ENCODE measurements at places on chromosomes 2 and 18.
A peak's percentile ranks its signal among the peaks of the same experiment; 100 is the strongest.

DNA sequence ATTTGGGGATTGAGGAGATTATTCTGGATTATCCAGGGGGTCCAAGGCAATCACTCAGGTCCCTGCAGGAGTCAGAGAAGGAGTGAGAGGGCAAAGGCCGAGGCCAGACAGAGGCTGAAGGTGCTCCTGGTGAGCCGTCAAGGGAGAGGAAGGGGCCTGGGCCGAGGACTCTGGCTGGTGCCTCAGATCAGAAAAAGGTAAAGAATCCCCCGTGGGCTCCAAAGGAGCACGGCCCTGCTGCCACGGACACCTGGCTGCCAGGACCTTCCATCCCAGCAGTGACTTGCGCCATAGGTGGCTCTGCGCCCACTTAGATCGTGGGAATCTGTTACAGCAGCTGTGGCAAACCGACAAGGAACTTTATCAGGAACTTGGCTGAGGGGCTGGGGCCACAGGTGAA is 374.8 kb upstream of the MYT1L start:
- DNase-seq = no peak

GRCh38 chr2:239265681-239266433 is 135.0 kb downstream of the HDAC4 start:
- no peak for DNase-seq

GRCh38 chr2:145740302-145740701 is 1220.4 kb upstream of the ZEB2 start:
- DNase-seq = no peak

GRCh38 chr18:57925706-57926105 is 118.3 kb upstream of the NEDD4L start:
- no peak for DNase-seq

DNA sequence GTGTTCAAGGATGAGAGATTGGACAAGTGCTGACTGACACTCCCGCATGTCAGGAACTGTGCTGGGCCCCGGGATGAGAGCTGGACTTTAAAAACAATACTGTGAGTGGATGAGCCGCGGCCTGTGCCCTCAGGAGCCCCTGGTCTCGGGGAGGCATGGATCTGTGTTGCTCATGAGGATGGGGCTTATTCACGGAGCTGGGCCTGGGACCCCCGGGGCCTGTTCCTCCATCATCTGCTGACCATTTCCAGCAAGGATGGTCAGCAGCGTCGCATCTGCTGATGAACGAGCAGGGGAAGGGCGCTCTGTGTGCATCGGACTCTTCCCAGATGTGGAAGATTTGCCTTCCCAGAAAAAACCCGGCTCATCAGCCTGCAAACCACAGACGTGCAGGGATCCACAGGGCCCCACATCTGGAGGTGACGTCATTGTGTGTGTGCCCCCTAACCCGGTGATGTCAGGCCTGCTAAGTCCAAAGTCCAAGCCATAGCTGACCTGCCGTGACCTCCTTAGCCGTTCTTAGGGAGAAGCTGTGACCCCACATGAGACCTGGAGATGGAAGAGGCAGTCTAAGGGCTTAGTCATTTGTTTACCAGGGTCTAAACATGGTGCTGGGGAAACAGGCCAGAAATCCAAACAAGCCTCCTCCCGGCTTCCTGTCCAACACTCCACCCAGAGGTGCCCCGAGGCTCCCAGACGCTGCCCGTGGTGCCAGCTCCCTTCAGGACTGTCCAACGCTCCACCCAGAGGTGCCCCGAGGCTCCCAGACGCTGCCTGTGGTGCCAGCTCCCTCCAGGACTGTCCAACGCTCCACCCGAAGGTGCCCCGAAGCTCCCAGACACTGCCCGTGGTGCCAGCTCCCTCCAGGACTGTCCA is 143.9 kb downstream of the PXDN start:
- DNase-seq = no peak

DNA sequence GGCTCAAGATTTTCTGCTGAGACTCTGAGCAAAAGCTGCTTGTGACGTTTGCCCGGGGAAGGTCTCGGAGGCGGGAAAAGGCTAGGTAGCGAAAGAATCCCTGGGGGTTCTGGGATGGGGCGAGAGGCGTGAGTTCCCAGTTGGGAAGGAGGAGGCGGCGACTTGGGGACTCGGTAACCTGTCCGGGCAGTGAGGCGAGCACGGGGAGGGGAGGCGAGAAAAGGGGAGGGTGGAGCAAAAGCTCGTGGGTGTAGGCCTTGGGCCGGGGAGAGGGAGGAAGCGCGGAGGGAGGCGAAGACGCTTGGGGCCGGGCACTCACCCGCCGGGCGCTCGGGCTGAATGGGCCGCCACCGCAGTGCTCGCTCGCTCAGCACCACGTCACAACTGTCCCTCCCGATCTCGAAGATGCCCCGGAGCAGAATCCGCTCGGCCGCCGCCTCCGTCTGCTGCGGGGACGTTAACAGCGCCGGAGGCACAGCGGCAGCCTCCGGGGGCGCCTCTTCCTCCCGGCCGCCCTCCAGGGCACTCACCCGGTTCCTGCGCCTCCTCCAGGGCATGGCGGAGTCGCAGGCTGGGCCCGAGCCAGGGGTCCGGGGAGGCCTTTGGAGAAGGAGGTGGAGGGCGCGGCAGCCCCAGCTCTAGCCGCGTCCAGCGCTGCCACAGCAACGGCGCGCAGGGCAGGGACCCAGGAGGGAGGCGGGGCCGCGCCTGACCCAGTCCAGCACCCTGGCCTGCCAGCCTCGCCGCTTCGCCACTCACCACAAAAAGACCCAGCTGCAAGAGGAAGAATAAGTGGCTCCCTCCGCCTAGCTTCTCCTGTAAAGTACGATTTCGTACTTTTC is at the start of gene CERKL:
TSS of gene CERKL (minus strand) at position 656 of the 842 bp plus-strand sequence. CDS start at position 557, 99 bp downstream.
- peak; percentile 59 for DNase-seq

DNA sequence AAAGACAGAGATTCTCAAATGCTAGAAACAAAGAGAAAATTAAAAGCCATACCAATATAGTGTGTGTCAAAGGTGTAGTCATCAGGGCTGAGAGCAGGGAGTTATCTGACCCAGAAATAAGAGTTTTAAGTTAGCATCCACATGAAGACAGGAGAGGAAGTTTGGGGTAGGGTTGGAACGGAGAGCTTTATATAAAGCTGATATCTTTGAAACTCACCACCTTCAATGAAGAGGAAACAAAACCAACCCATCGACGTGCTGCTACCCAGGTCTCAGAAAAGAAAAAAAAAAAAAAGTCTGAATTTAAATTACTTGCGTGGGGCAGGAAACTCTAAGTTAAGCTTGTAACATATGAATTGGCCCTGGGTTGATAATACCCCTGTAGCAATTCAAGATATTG is 42.4 kb downstream of the ARL4C start:
- DNase-seq = no peak

DNA sequence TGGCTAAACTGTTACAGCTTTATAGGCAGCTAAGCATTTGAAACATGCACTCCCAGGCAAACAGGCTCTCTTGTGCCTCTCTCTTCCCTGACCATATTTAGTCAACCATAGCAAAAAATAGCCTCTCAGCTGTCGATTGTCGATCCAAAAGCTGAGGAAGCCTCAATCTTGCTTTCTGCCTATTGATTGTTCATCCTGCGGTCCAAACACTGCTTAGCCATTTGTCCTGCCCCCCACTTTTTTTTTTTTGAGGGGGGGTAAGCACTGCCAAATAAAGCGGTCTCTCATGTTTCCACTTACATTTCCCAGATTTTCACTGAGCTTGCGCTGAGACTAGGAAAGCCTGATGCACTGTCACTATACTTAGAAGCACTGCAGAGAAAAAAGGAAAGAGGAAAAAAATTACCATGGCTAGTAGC is 90.8 kb downstream of the MIB1 start:
- no peak for DNase-seq

GRCh38 chr2:40606862-40607261 is 155.0 kb upstream of the SLC8A1 start:
- DNase-seq = no peak

DNA sequence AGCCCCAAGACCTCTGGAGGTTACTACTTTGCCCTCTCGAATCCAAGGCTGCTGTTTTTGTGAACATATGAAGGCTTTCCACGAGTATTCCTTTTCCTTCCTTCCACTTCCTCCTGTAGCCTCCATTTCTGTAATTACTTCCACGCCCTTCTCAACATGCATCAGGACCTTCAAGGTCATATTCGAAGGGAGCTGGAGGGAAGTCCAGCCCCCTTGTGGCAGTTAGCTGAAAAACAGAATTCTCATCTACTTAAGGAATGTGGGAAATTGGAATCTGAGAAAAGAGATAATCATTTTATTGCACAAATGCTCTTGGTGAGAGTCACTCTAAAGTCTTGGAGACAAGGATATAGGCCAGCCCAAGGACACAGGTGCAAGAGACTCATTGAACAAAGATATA is 1000.2 kb downstream of the TDRD15 start:
- no peak for DNase-seq

- no peak for DNase-seq
These were observed 207.2 kb downstream of the NAPG start for GRCh38 chr18:10732990-10733389.

GRCh38 chr2:106843910-106844250 is 42.1 kb downstream of the ST6GAL2 start:
- DNase-seq = no peak

GRCh38 chr18:34729264-34729663 is 19.2 kb downstream of the DTNA start:
- DNase-seq = no peak

DNA sequence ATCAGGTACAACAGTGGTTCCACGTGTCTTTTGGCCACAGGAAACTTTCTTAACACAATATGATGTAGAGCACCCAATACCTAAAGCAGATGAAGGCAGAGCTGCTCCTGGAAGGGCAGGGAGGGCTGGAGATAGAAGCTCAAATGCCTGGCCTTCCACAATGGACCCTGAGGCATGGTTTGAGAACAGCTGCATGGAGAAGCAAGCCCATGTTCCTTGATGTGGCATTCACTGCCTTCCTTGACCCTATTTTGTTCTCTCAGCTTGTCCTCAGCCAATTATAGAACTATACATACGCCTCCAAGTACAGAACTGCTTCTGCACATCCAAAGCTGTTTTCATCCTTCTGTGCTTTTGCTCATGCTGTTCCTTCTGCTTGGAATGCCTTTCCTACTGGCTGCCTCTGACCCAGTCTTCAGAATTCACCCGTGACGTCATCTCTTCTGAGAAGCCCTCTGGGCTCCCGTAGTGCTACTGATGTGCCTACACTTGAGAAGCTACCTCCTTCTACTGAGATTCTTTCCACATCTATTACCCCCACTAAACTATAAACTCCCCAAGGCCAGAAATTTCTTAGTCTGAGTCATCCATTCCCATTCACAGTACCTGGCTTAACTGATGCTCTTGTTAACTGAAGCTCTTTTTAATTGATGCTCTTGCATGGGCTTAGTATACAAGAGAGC is 69.9 kb downstream of the CHRNA1 start:
- DNase-seq = no peak

DNA sequence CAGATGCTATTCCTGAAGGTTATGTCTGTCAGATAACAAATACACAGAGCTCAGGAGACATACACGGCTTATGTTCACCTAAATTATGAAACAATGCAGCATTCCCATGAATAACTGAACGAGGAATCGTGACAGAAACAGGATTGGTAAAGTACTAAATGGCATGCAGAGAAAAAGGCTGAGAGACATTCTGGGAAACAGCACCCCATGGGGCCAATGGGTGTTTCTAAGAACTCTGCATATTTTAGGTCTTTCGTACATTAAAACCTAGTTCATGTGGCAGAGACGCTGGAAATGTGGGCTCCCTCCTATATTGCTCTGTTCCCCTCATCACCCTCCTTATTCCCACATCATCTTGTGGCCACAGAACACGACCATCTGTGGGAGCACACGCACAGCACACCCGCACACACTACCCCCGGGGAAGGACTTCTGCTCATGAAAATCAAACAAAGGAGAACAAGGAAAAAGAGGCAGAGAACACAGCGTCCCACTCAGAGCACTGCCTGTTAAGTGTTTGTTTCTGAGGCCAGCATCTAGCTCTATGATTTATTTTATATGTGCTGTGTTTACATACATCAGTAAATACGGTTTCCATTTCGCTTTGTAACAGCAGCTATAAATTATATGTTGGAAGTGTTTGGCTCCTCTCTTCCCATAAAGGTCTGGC is 143.6 kb downstream of the AFF3 start:
- DNase-seq = no peak

DNA sequence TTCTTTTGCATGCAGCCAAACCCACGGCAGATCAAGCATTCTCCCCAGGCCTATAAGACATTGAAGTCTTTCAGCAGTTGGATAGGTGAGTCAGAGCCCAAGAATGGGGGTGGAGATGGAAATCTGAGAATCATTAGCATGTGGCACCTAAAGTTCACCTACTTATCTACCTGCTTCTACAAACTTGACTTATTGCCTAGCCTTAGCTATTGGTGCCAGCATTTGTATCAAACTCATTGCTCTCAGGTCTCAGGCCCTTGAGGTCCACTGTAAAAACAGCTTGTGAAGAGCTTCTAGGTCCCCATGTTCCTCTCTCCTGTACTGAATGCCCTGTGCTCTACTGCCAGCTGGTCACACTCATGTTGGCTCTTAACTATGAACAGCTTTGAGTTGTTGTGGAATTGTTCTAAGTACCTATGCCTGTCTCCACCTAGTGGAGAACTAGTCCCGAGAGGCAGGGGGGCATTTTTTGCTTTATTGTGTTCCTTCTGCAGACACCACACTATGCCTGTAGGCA is 278.4 kb upstream of the SPRED2 start:
- DNase-seq = no peak

DNA sequence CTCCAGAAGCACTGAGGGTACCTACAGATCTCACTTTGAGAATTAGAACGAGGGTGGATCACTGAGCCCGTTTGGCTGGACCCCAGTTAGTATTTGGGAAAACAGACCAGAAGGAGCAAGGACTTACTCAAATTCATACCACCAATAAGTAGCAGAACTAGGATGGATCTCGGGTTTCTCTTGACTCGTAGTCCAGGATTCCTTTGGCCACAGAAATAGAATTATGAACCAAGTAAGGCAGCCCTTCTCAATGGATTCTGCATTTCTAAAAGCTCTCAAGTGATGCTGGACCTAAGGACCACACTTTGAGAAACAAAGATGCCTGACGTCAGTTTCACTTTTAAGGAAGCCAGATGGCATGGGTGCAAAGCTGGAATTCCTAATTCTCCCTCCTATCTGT is 153.0 kb downstream of the KLHL29 start:
- DNase-seq = no peak

- no peak for DNase-seq
These were observed 18.7 kb downstream of the CLK1 start for GRCh38 chr2:200845669-200846325.

DNA sequence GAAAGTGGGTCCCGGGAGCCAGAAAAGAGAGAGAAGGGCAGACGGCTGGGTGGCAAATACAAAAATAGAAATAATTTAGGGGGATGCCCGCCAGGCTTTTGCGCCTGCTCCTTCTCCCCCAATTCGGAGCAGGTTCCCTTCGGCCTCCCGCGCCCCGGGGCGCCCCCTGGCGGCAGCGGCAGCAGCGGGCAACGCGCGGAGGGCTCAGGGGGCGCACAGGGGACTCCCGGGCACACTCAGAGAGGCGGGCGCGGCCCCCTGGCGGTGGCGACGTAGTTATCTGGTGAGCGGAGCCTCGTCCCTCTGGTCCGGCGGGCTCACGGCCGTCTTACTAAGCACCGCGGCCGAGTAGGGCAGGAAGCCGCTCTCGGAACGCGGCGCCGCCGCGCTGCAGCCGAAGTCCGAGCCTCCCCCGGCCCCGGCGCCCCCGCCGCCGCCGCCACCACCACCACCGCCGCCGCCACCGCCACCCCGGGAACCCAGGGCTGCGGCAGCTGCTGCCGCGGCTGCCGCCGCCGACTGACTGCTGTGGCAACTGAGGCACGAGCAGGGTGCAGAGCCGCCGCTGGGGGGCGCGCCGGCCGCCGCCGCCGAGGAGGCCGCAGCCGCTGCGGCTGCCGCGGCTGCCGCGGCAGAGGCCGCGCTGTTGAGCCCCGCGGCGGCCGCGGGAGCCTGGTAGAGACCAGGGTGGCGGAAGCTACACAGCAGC is 3.8 kb downstream of the EVX2 start:
- no peak for DNase-seq
